Activated CD4-positive, alpha-beta T cell treated with anti-CD3 and anti-CD28 coated beads for 4 hours (primary cell): ENCODE measurements at places on chromosomes 11 and 22.

DNA sequence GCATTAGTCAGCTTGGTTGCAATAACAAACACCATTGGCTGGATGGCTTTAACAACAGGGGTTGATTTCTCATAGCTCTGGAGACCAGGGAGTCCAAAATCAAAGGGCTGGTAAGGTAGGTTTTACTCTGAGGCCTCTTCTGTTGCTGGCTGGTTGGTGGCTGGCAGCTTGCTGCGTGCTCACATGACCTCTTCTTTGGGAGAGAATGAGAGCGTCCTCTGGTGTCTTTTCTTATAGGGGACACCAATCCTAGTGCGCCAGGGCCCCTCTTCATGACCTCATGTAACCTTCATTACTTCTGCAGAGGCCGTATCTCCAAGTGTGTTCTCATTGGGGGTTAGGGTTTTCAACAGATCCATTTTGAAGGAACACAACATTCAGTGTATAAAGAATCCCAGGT, 1308.3 kb downstream of the TBC1D22A start:
- no peak for DNase-seq

GRCh38 chr11:8016440-8016839, 29.3 kb downstream of the EIF3F start:
- DNase-seq = no peak

- no peak for DNase-seq
Observed at GRCh38 chr22:47164514-47165337, 402.3 kb downstream of the TBC1D22A start.

DNA sequence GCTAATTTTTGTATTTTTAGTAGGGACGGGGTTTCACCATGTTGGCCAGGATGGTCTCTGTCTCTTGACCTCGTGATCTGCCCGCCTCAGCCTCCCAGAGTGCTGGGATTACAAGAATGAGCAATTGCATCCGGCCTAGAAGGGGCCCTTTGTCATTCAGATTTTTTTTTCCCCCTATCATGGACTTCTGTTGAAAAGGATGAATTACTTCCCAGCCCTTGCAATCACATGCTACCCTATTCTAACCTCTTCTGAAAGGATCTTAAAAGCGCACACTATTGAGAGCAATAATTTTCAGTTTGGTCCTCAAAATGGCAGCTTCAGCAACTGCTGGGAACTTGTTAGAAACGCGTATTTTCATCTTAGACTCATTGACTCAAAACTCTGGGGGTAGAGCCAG, 575.6 kb upstream of the KIRREL3 start:
- DNase-seq = no peak

GRCh38 chr11:128342511-128343134, 244.7 kb downstream of the ETS1 start:
- peak; percentile 51 for DNase-seq

- DNase-seq = no peak
Observed at GRCh38 chr11:13421561-13421960, 41.5 kb downstream of the BTBD10 start.

DNA sequence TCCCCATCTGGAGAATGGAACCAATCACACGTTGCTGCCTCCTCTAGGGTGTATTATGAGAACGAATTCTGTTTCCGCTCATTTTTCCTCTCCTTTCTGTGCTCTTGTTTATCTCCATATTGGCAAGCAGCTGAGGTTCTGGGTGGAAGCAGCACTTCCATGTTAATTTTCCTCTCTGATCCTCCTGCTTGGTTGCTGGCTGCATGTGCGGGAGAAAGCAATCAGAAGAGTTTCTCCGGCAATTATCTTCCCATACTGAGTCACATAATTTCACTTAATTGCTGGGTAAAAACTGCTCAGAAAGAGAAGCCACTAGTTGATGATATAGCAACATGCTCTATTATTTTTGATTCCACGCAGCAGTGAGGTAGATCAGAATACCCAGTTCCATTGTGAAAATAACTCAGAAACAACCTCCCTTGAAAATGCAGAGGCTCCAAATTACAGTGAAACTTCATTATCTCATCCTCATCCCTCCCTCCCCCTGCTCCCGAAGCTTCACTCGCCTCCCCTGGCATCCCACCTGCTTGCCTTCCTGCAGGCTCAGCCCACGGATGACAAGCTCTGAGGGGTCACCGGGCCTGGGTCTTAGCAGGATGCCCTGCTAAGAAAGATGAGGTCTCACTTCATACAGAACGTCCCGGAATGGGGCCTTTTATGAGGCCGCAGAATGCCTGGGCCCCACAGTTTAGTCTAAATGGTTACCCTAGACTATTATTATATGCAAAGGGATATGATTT, 20.4 kb downstream of the FXYD6 start:
- DNase-seq = no peak

DNA sequence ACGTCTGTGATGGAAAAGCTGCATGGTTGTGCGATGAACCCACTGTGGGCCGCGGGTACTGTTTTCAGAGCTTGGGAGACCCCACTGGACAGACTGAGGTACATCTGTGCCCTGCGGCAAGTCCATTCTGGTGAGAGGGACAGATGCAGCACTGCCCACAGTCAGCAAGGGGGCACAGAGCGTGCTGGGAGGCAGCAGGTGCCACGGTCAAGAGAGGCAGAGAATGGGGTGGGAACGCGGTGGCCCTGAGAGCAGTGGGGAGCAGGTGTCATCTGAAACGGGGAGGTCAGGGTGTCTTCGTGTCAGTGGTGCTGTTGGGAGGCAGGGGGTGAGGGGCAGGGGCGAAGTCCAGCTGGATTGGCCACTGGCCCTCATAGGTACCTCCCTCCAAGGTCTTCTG, 32.0 kb downstream of the TBC1D22A start:
- no peak for DNase-seq

- DNase-seq = no peak
Observed at GRCh38 chr11:37407461-37407860, 809.4 kb upstream of the RAG2 start.
